ENCODE measurements at places on chromosomes 11 and 22.

- no peak for DNase-seq
Measured at GRCh38 chr11:532527-532985, 2.8 kb downstream of the HRAS start.

GRCh38 chr22:34354071-34354817, 434.0 kb upstream of the LARGE1 start:
- DNase-seq: no peak

GRCh38 chr22:49775191-49775866, 52.3 kb downstream of the BRD1 start:
- no peak for DNase-seq

DNA sequence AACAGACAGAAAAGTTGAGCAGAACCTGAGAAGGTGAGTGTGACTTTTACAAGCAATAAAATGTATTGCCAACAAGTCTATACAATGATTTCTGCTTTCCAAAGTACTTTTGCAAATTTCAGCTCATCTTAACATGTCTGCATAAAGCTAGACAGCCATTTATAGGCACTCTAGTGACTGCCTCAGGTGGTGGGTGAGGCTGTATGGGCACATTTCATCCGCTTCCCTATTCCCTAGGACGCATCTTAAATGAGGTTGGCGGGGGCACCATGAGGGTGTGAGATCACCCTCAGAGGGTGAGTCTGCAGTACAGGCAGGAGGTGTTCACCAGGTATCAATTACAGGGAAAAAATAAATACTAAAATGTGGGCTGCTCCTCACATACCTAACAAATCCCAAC, 110.1 kb downstream of the ETS1 start:
- no peak for DNase-seq

GRCh38 chr11:127066401-127067090, 66.0 kb upstream of the KIRREL3 start:
- DNase-seq: no peak

- no peak for DNase-seq
Measured at GRCh38 chr22:18987765-18988164, 51.7 kb upstream of the PRODH start.

DNA sequence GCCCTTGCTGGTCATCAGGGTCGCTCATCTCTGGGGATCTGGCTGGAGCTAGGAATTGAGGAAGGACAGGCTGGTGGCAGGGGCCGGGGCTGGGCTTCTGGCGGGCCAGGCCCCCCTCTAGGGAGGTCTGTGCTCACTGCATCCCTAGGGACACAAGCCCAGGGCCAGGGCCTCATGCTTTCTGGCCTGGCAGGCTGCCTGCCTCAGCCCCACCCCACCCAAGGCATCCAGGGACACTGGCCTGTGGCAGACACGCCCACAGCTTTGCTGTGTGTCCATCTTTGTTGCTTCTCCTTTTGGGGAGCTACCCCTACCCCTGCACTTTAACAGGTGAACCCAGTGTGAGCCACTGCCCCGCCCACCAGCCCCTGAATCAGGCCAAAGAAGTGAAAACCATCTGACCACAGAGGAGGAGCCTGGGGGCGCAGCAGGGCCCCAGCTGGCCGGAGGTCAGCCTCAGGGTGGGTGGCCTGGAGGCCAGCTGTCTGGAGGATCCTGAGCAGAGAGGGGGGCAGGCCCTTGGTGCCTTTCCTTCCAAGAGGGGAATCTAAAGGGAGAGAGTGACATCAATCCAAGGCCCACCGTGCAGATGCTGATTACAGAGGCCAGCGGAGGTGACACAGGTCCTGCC, 26.8 kb upstream of the CELSR1 start:
- no peak for DNase-seq

- no peak for DNase-seq
Measured at GRCh38 chr22:20019661-20020532, 1.0 kb upstream of the TANGO2 start.

GRCh38 chr11:45895553-45896259, 10.3 kb downstream of the MAPK8IP1 start:
- no peak for DNase-seq

- DNase-seq: no peak
Measured at GRCh38 chr11:7508087-7508486, 5.7 kb upstream of the PPFIBP2 start.

DNA sequence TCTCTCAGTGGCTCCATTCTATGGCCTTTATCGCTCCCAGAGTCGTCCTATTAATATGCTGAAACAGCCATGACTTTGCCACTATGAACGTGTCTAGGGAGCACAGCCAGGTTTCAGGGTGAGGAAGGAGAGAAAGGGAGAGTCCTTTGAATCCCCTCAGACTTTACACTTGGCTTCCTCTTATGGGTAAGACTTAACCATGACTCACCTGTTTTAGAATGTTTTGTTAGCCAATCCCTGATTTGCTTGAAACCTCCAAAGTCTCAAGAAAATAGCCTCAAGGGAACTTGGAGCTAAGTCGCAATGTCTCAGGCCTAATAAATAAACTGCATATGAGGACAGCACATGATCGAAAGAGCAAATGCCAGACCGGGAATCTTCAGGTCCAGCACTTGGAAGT, 131.2 kb upstream of the RCN1 start:
- no peak for DNase-seq

GRCh38 chr11:19244621-19245020, 3.9 kb upstream of the E2F8 start:
- no peak for DNase-seq

GRCh38 chr22:23832226-23833016, 6.4 kb downstream of the DERL3 start:
- DNase-seq: no peak

- DNase-seq: peak; percentile 94
Measured at GRCh38 chr11:72040491-72041363, 39.6 kb downstream of the NUMA1 start.

GRCh38 chr11:119427279-119427678, 4.3 kb upstream of the THY1 start:
- DNase-seq: no peak

- peak; percentile 96 for DNase-seq
Measured at GRCh38 chr11:111387363-111387762, 8.3 kb upstream of the POU2AF1 start.

GRCh38 chr11:469684-470560, 19.8 kb downstream of the PTDSS2 start:
- no peak for DNase-seq

DNA sequence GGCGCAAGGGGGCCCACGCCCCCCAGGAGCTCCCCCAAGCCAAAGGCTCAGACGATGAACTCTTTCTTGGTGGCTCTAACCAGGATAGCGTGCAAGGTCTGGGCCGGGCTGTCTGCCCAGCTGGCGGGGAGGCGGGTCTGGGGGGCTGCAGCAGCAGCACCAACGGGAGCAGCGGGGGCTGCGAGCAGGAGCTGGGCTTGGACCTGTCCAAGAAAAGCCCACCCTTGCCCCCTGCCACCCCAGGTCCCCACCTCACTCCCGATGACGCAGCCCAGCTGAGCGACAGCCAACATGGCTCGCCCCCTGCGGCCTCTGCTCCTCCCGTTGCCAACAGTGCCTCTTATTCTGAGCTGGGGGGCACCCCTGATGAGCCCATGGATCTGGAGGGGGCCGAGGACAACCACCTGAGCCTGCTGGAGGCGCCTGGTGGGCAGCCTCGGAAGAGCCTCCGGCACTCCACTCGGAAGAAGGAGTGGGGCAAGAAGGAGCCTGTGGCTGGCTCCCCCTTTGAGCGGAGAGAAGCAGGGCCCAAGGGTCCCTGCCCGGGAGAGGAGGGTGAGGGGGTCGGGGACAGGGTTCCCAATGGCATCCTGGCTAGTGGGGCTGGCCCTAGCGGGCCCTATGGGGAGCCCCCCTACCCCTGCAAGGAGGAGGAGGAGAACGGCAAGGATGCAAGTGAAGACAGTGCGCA, 21.6 kb upstream of the TMEM191C start:
- no peak for DNase-seq

- no peak for DNase-seq
Measured at GRCh38 chr22:20552443-20553401, 45.3 kb downstream of the MED15 start.

- DNase-seq: no peak
Measured at GRCh38 chr11:109847621-109848020, 245.6 kb upstream of the ZC3H12C start.

DNA sequence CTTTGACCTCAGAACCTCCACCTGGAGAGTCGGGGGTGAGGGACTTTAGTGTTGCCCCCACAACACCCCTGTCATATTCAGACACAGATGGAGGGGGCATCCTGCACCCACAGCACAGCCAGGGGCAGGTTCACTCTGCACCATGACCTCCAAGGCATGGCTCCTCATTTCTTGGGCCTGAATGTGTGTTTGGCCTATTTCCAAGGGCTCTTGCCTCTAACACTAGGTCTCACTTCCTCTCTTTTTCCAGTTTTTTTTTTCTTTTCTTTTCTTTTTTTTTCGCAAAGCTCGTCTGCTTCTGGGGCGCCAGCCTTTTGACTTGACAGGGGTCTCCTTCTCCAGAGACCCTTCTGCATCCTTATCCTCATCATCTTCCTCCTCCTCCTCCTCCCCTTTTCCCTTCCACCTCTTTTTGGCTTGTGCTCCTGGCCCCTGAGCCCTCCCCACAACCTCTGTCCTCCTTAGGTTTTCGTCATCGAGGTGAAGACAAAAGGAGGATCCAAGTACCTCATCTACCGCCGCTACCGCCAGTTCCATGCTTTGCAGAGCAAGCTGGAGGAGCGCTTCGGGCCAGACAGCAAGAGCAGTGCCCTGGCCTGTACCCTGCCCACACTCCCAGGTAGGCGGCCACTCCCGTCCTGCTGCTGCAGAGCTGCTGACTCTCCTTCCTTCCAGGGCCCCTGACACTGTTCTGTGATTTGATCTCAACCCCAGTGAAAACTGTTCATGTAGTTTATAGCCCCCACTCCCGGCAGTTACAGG, 3.8 kb downstream of the NCF4 start:
- no peak for DNase-seq

DNA sequence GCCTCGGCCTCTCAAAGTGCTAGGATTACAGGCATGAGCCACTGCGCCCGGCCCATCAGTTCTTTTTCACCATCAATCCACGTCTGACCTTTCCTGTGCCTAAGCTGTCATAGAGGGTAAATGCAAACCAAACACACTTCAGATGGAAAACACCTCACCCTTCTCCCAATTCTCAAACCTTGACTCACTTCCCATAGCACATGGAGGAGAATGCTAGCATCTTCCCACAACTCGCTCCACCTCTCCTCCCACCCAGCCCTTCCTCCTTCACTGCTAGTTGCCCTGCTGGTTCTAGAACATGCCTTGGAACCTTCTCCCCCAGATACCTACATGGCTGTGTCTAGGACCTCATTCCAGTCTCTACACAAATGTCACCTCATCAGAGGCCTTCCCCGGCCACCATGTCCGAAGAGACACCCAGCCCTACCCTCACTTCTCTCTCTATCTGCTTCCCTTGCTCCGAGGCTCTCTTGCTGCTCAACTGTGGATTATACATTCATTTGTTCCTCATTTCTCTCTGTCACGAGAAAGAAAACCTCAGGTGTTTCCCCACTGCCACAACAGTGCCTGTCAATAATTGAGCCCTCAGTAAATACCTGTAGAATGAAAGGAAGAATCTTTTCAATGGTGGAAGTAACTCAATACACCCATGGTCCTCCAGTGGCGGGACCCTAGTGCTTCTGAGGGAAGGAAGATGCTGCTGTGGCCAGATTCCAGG, 21.3 kb upstream of the NCF4 start:
- no peak for DNase-seq

DNA sequence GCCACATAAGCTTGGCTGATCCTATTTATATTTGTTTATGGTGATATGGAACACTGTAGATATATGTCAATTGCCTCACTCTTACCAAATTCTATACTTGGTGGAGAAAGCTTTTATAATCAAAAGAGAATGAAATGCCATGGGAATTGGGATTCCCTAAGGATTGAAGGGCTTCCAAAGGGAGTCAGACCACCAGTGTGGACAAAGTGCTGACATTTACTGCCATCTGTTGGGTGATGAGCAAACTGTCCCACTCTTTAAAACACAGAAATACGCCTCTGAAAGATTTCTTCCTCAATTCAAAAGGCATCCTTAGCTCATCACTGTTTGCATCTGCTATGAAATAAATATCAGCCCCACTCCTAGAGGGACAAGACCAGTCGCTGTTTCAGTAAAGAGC, 7.1 kb downstream of the SLC1A2 start:
- peak; percentile 5 for DNase-seq

DNA sequence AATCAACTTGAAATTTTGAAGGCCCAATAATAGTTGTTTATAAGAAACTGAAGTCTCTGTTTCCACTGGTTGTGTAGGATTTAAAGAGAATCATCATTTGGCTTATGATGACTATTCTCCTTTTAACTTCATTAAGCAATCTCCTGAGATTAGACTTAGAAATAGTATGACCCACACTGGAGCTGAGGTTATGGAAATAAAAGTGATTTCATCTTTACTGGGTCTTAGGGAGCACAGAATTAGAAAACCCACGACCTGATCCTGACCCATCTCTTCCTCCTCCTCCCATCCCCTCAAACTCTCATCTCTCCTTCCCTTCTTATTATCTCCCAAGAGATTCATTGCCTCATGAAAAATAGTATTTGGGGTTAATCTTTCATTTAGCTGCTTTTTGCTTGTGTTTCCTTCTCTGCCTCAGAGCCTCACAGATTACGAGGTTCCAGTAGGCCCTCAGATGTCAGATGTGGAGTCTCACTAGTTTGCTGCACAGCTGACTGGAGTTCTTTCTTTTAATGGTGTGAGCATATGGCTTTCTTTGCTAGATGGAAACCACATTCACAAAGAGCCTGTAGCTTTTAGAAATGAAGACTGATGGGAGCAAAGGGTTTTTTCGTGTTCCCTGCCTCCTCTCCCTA, 85.0 kb downstream of the ALX4 start:
- DNase-seq: no peak

DNA sequence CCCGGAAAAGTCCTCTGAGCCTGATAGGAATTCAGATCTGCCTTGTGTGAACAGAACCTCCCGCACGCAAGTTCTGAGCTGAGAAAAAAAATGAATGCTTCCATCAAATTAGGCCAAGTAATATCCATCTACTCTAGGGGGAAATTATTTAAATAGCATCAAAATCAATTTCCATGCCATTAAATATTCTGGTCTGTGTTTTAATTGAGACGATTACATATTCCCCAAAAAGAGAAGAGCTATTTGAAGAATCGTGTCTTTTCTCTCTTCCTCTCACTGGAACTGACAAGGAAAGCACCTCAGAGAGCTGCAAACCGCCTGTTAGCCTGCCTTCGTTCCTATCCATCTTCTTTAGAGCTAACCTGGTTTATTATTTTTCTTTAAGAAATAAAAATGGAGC, 96.0 kb downstream of the SEZ6L start:
- no peak for DNase-seq

DNA sequence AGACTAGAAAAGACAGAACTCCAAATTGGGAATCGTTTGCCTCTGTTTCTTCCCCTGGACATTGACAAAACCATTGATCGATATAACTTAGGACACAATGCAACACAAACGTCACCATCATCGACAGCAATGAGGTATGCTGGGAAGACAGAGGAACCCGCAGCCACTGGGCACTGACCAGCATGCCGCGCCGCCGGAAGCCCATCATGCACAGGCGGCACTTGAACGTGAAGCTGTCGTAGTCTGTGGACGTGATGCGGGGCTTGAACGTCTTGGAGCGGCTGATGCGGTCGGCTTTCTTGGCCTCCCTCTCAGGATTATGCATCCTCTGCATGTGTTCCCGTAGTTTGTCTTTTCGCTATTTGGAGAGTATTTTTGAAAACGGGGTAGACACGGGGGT, 23.0 kb upstream of the NFRKB start:
- DNase-seq: no peak

GRCh38 chr11:106581399-106581798, 436.9 kb downstream of the GUCY1A2 start:
- no peak for DNase-seq

All from NCI-H1105 (cell line).